ENCODE measurements at places on chromosomes 7 and 10.

DNA sequence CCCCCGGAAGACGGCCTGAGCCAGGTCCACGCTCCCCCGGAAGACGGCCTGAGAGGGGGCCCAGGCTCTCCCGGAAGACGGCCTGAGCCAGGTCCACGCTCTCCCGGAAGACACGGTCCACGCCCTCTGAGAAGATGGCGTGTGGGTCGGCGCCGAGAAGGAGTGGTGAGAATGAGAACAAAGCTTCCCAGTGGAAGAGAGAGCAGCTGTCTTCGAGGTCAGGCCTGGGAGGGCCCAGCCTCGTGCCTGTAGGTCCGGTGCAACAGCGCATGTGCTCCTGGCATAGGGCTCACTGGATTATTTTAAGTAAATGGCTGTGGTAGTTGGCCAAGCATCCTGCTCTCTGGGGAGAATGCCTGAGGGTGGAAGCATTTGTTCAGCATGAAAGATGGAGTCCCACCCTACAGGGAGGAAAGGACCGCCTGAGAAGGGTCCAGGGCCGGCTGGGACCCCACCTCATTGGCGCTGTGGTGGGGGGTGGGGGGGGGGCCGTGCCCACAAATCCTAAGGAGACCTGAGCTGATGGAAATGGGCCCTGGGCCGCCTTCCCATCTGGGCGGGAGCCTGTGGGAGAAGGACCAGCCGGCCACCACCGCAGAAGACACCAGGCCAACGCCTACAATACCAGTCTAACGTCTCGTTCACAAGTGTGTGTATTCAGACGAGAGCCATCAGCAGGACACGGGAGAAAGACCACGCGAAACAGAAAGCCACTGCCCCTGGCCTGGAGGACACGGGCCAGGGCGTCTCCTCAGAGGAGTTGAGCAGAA lies 210.0 kb downstream of the WDR37 start:
- DNase-seq: no peak

DNA sequence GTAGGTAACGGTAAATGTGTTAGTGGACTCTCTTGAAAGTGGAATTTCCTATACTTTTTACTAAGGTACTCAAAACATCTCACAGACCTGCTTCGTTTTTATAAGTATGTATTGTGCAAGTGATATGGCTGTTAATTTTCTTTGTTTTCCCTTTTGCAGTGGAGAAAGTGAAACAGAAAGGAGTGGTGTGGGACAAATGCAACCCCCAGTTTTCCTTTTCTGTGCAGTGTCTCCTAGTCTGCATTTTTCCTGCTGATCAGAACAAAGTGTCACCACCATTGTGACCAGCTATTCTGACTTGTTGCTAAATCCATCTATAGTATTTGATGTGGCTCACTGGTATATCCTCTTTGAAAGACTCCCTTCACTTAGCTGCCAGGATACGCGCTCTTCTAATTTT lies 410.0 kb downstream of the EXOC4 start:
- no peak for DNase-seq

- DNase-seq: no peak
These were observed 304.9 kb downstream of the CDC14C start for GRCh38 chr7:49229246-49229645.

DNA sequence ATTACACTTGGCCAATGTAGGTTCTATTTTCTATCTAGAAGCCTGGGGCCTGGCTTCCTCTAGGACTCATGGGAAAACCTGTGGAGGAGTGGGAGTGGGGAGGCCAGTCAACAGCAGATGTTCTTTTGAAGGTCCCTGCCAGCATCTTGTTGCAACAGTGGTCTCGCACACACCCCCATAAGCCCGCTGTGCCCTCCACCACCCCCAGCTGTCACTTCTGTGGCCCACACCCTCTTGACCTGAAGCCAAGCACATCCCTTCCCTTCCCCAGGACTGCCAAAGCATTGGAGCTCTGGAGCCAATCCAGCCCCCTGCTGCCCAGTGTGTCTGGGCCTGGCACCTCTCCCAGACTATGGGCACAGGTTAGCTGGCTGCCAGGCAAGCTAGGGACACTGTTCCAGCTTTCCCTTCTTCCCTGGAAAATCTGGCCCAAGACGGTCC lies 1.9 kb upstream of the STX1A start:
- DNase-seq: no peak

- no peak for DNase-seq
These were observed 55.4 kb upstream of the HELLS start for GRCh38 chr10:94489976-94490788.

DNA sequence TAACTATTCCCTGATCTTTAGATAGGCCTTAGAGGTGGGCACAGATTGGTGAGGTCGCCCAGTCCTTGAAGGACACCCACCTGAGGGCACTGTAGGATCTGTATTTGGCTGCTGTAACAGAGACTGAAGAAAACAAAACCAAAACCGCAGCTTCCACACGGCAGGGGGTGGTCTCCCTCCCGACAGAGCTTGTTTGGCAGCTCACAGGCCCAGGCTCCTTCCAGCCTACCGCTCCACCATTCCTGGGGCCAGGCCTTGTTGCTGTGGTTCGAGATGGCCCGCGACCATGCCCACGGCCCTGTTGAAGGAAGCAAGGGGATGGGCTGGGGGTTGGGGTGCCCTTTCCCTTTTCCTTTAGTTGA lies 30.4 kb downstream of the ZNF783 start:
- no peak for DNase-seq

GRCh38 chr7:134246347-134246746 lies 70.4 kb downstream of the SLC35B4 start:
- no peak for DNase-seq
